CD4-positive, alpha-beta T cell treated with Interleukin-15 for 4 hours (primary cell): ENCODE measurements at places on chromosomes 13 and 19.
A peak's percentile ranks its signal among the peaks of the same experiment; 100 is the strongest.

DNA sequence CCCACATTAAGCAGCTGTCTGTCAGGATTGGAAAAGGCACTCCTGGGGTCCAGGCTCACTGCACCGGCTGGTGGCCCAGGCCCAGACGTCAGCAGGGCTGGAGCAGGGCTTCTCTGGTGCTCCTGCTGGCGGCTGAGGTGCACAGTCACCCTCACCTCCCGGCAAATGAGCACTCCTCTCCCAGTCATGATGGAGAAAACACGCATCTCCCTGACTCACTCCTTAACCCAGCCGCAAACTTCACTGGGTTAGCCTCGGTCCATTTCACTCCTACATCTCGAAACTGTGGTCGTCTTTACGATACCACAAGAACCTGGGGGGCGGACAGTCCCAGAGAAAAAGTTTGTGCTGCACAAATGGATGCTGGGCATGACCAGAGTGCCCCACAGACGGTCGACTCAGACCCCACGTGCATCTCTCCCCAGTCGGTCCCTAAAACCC lies 3.3 kb upstream of the RASA3 start:
- DNase-seq: no peak

DNA sequence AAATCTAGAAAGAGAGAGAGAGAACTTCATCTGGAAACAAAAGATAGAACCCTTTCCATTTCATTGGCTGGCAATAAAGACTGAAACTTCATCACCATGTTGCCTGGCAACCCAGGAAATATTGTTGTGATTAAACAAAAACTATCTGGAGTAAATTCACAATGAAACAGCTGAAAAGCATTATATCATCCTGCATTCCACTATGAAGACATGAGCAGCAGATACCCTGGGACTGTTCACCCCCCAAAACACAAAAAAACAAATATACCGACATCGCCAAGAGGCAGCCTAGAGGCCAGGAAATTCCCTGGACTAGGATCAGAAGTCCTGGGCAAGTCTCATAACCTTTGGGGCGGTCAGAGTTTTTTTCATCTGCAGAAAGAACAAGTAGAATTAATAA lies 158.3 kb downstream of the FOXO1 start:
- peak; percentile 36 for DNase-seq

GRCh38 chr19:28039677-28040381 lies 1173.1 kb downstream of the UQCRFS1 start:
- DNase-seq: no peak

DNA sequence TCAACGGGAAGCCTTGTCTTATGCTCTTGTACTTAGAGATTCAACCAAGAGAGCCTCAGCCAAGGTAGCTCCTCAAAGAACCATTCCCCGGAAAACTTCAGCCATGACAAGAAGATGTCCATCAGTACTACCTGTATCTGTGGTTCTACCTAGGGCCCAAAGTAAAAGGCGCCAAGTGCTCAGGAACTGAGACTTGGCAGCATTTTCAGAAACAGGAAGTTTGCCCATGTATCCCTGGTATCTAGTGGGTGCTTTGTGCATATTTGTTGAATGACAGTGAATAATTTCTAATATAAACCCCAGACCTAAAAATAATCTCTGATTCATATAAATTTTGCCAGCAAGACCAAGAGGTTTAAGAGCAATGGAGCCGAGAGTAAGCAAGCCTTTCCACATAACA lies 7.2 kb downstream of the FAM216B start:
- DNase-seq: no peak

GRCh38 chr19:4909156-4909896 lies at the start of gene UHRF1:
TSS of gene UHRF1 (plus strand) at chr19:4909501. CDS start at chr19:4910886, 1,385 bp downstream.
- DNase-seq: no peak

DNA sequence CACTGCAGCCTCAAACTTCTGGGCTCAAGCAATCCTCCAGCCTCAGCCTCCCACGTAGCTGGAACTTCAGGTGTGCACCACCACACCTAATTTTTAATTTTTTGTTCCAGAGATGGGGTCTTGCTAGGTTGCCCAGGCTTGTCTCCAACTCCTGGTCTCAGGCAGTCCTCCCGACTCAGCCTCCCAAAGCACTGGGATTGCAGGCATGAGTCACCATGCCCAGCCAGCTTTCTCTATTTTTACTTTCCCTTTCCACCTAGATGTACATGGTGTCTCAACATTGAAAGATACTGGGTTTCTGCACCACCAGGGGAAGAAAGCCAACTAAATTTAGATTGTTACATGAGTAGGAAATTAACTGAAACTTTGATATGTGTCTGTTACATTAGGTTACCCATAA lies 13.8 kb upstream of the ZNF846 start:
- DNase-seq: no peak

DNA sequence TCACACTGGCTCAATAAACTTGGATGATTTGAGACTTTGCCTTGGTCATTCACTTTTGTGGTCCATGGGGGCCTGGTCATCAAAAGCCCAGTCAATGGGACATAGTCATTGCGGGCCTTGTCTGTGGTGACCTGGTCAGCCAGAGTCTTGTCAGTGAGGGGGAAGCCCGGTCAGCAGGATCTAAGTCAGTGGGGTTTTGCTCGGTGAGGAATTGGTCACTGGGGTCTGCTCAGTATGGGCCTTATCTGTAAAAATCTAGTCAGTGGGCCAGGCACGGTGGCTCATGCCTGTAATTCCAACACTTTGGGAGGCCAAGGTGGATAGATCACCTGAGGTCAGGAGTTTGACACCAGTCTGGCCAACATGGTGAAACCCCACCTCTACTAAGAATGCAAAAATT lies 63.7 kb upstream of the TPM4 start:
- DNase-seq: no peak

- no peak for DNase-seq
These were observed 828 bp upstream of the PBX4 start for GRCh38 chr19:19619181-19619848.

DNA sequence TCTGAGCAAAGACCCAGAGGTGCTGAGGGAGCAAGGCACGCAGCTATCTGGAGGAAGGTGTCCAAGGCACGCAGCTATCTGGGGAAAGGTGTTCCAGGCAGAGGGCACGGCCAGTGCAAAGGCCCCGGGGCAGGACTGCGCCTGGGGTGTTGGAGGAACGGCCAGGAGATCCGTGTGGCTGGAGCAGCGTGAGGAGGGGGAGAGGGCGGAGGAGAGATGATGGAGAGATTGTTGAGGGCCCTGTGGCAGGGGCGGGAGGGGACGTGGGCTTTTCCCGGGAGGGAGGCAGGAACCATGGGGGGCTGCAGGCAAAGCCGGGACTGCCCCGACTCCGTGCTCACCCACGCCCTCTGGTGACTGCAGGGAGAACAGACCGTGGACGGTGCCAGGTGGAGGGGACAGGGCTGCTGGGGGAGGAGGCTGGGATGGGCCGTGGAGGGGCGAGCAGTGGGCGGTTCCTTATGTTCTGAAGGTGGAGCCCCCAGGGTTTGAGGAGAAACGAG lies 13.3 kb upstream of the MISP start:
- DNase-seq: peak; percentile 54
